ENCODE measurements at places on chromosomes 12 and 14.

- DNase-seq, result no peak
Observed at GRCh38 chr12:76820888-76821482, 57.1 kb downstream of the ZDHHC17 start.

DNA sequence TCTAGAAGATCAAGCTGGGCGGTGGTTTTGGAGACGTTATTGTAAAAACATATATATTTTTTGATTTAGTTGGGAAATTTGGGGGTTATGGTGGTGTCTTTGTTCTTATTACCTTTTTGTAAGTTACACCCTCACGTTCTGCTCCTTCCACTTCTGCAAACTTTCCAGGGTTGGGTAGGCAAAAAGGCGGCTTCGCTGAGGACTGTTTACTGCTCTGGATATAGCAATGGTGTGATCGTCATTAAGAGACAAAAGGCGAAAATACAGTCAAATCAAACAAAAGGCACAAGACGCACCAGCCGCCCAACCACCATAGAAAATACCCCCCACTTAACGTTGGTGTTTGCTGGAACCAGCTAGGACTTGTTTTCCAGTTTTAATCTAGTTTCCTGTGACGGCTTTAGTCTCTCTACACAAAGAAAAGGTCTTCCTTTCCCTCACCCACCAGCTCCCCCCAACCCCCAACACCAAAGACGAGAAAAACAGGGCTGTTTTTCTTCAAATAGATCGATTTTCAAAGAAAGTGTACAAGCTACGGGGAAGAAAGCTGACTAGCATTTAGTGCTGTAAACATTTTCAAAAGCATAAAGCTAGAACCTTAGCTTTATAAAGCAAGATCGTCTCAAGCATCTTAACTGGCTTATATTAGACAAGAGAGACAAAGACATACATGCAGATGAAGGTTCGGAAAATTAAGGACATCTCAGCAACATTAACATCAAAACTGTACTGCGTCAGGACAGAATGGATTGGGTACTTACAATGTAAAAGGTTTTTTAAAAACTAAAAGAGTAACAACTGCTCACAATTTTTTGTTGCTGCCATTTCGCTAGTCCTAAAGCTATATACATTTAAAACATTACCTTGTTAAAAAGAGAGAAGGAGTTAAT lies 2.0 kb upstream of the SETD1B start:
- no peak for DNase-seq

- no peak for DNase-seq
Observed at GRCh38 chr12:3000548-3001275, 41.5 kb downstream of the TEAD4 start.

GRCh38 chr14:99240627-99241324 lies 31.2 kb downstream of the BCL11B start:
- DNase-seq, result no peak

GRCh38 chr12:4867384-4867783 lies 42.3 kb upstream of the KCNA1 start:
- DNase-seq, result no peak

DNA sequence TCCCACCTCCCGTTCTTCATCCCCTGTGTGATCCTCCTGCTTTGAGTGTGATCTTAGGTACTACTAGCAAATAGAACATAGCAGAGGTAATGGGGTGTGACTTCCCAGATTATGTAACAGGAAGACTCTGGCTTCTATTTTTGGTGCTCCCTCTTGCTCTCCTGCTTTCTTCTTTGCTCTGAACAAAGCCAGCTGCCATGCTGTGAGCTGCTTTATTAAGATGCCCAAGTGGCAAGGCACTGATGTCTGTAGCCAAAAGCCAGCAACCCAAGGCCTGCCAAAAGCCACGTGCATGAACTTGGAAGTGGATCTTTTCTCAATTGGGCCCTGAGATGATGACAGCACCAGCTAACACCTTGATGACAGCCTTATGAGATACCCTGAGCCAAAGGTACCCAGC lies 5.8 kb upstream of the MFAP5 start:
- DNase-seq, result no peak

DNA sequence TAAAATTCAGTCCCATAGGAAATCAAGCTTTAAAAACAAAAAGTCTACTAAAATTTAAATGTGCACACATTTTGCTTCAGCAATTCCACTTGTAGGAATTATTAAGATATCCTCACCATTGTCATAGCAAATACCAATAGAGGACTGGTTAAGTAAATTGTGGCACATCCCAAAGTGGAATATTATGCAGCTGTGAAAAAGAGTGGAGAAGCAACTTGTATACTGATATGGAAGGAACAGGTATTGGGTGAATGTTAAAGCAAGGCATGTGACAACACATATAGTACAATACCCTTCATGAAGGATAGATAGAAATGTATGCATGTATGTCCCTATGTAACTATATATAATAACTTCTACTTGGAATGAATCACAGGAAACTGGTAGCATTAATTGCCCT lies 11.9 kb downstream of the KRT8 start:
- no peak for DNase-seq

DNA sequence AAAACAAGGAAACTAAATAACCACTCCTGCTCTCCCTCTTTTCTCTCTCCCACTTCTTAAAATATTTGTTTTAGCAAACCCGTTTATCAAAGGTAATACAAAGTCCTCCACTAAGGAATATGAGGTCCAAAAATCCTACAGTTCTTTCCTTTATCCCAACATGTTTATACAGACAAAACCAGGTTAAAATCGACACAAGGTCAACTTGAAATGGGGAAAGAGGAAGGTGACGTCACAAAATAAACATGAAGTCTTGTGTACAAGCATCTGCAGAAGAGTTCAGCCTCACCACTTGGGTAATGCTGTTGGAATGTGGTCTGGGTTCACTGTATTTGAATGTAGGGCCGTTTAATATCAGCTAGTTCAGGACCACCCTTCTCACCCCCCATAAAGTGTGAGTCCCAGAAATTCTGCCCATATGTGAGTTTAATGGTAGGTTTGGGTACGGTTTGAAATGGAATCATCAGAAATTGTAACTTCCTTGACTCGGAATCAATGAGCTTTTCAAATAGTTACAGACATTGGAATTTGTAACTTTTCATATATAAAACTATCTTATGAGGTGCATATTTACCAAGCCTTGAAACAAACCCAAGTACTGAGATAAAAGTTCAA lies 120.0 kb upstream of the SLC38A2 start:
- DNase-seq, result no peak

DNA sequence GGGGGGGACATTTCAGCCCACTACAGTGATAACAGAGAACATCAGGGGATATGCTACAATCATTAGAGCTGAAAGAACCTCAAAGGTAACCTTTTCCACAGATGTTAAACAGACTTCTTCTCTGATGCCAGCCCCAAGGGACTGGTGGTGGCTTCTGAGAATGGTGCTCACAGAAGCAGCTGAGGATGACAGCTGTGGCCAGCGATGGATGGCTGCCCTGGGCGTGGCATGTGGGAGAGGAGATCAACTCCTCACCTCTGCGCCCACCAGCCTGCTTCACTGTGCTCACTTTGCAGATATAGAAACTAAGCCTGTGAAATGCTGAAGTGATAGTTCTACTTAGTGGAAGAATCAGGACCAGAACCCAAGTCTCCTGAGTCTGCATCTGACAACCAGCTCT lies 33.0 kb downstream of the FOXN3 start:
- no peak for DNase-seq

- no peak for DNase-seq
Observed at GRCh38 chr12:85322715-85323114, 42.7 kb downstream of the ALX1 start.
